ENCODE measurements at places on chromosomes 7 and 10.

- DNase-seq: no peak
These were observed 6.6 kb upstream of the PDLIM1 start for GRCh38 chr10:95297402-95297801.

- no peak for DNase-seq
These were observed 243.2 kb upstream of the TMEM229A start for GRCh38 chr7:124276005-124276622.

- no peak for DNase-seq
These were observed 16.2 kb upstream of the TES start for GRCh38 chr7:116194115-116194514.

DNA sequence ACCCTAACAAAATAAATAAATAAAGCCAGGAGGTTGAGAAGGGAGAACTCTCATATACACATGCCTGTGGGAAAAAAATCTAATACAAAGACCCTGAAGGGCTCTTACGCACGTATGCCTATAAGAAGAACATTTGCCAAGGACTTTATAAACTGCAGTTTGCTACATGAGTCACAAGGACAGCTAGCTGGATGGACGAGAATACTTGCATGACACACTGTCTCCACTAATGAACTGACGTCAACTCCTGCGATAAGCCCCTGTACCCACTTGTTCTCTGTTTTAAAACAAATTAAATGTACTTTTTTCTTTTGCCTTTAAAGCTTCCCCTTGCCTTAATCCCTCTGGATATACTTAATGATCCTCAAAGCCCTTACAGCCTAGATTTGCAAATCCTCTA is 374.6 kb upstream of the GHITM start:
- no peak for DNase-seq

DNA sequence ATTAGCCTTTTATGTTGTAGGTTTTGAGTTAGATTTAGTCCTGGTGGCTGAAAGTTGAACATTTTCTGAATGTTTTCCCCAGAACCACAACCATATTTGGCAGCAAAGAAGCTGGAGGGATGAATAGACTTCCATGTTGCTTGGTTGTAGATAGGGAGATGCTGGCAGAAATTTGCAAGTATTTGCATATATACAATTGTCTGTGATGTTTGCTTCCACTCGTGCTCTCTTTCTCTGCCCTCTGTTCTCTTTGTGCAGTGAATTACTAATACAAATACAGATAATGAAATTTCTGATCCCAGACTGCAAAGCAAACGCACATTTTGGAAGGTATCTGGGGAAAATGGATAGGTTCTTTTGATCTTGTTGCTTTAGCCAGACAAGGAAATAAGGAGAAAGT is 96.1 kb downstream of the SNX10 start:
- DNase-seq: no peak

DNA sequence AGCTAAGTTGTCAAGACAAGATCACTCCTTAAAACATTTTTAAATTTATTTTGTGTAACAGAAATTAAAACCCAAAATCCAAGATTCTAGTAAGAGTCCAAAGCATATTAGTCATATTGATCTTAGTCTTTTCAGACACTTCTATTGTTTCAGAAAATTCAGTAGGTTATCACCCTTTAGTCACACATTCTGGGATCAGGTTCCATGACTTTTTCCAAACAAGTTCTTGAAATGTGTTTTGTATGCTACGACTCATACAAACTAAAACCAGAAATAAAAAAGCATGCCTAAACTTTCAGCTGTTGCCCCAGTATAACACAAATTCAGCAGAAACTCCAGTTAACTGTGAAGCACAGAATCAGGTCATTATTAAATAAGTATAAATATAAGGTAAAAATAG is 10.7 kb downstream of the SEMA3D start:
- DNase-seq: no peak
